ENCODE measurements at places on chromosomes 2 and 18.

GRCh38 chr2:54306556-54306955 is 50.5 kb upstream of the TSPYL6 start:
- DNase-seq = peak; percentile 27

DNA sequence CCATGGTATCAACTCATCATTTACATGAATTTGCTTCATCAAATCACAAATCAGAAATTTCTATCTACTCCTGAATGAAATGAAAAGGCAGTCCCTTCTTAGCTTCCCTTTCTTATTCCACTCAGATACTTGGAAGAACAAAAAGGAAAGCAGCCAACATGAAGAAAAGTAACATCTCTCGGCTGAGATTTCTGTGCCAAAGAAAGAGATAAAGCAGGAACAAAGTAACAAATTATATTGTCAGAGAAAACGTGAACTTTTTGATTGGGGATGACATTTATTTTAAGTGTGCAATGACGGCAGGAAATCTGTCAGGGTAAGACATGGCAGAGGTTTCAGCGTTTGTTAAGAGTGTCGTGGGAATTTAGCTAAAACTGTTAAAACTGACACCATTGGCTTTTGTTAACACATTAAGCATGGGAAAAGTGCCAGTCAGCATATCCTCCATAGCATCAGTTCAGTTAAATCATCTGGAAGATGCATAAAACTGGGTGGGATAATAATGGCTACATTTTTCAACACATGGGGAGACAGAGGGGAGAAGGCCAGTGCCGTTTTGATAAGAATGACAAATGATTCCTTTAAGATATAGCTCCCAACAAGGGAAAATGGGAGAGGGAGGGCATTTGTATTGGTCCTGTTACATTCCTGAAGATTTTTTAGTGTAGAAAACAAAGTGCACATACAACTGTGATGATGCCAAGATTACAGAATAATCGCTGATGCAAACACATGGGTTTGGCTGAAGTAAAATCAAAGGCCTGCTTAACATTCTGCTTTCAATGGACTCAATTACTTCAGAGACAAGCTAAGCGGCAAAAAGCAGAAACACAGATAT is 211.6 kb downstream of the ZNF521 start:
- DNase-seq = peak; percentile 37

DNA sequence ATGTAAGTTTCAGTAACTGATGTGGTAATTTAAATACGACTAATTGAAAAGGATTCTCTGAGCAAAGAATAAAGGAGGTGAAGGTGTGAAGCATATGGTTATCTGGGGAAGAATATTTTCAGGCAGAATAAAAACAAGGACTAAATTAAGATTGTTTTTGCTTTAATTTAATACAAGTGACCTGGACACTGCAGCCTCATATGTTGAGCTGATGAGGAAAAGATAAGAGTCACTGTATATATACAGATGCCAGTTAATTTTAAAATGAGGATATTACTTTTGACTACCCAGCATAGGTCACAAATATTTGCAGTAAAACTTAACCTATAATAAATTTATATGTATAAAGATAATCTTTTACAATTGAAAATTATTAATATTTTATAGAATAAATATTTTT is 47.8 kb upstream of the LRP1B start:
- no peak for DNase-seq

DNA sequence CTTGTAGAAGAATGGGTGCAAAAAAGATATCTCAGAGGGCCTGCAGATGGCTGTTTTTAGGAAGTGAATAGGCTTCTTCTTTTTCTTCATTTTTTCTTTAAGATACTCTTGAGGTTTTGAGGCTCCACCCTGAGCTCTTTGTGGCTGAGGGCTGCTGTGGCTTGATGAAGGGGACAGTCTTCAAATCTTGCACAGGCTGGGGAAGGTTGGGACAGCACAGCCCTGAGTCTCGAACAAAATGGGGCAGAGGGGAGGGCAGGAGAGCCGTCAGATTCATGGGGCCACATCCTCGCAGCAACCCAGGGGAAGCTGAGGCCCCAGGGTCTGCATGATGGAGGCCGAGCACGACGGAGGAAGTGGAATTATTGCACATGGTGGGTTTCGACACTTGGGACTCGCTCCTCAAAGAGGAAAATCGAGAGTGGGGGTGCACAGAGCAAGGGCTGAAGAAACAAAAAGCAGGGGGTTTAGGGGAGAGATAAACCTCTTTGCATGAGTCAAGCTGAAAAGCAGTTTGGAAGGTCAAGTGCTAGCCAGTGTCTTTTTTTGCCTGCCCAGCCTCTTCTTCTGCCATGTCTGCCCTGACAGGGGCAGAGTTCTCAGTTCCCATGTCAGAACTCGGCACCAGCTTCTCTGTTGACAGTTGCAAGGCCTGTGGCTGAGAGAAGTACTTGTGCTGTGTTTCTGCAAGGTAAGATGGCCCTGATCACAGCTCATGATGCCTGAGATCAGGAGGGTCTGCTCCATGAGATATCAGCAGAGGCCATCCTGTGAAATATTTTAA is 19.5 kb downstream of the INPP4A start:
- no peak for DNase-seq

DNA sequence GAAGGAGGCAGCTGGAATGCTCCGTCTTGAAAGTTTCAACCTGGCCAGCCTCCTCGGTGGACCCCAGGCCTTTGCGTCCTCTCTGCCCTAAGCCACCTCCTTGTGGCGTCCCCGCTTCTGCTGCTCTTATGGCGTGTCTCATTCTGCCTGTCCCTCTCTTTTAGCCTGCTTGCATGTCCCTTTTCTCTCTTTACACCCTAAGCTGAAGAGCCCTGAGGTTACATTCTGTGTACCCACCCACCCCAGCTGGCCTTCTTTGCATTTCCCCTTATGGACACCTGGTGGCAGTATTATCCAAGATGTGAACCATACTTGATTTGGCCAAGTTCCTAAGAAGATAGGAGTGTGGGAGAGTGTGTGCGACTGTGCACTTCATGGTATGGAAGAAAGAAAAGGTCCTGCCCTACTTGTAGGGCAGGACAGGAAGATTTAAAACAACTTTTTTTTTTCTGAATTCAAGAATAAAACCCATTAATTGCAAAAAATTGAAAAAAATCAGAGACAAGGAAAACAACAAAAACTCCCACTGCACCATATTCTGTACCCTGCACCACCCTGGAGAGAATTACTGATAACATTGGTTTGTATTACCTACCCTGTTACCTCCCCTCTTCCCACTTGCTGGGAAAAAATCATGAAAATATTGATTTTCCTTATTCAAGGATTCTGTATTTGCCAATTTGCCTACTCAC is 77.4 kb downstream of the DYSF start:
- peak; percentile 39 for DNase-seq

All from AG10803 (cell line).